Cardiac septum (tissue), 1 donor: ENCODE measurements at places on chromosomes 11 and 22.
A peak's percentile ranks its signal among the peaks of the same experiment; 100 is the strongest.

- peak; percentile 83 for DNase-seq
These were observed 5.8 kb downstream of the TSPAN4 start for GRCh38 chr11:848380-848931.

DNA sequence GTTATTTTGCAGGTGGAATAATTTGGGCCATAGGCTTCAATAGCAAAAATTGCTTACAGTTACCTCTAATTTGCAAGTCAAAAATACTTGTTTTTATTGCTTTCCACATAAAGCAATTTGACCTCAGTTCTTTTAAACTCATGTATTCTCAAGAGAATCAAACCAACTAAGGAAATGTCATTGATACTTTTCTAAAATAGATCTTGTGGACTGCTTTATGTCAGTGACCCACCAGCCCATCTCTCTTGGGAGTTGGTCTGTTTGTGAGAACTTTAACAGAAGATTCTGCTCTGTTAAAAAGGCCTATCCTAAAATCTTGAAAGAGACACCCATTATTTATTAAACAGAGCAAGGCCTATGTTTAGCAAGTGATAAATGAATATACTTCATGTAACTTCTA, 75.2 kb downstream of the DDIAS start:
- no peak for DNase-seq

DNA sequence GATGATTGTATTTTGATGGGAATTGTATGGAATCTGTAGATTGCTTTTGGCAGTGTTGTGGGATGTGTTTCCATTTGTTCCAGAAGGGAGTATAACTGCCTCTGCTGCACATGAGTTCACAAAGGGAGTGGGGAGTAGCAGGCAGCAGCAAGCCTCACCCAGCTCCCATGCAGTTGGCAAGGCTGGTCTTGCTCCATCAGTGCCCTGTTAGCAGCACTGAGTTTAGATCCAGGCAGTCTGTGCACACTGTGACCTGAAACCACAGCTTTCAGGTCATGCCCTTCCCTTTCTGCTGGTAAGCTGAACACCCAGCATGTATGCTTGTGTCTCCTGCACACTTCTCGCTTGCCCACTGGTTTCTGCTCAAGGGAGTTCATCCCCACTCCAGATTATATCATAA, 3.7 kb upstream of the NUCB2 start:
- DNase-seq = no peak

- DNase-seq = no peak
These were observed 217.7 kb upstream of the CTSC start for GRCh38 chr11:88555018-88555828.

GRCh38 chr11:93604008-93604660, 57.3 kb upstream of the CEP295 start:
- no peak for DNase-seq

GRCh38 chr11:15695096-15695721, 580.5 kb downstream of the INSC start:
- DNase-seq = no peak
